ENCODE measurements at places on chromosomes 4 and X. TPM values are rescaled to one million over a fixed set of nuclear protein-coding genes. Genes with fewer than 3 reads are reported as not detected.

The GYPB gene
- total RNA-seq: not detected

The PDCL2 gene
- not detected for total RNA-seq

The LIMCH1 gene
- 40.7 TPM for total RNA-seq

The TRPC5OS gene
- total RNA-seq: not detected

The GATA1 gene
- total RNA-seq: not detected

The ATP5ME gene
- total RNA-seq: 109 TPM

The ZCCHC18 gene
- total RNA-seq: 0.39 TPM

The CYP2U1 gene
- 2.9 TPM for total RNA-seq

The CENPVL2 gene
- total RNA-seq: 0.34 TPM

The CCSER1 gene
- total RNA-seq: 0.80 TPM

DNA sequence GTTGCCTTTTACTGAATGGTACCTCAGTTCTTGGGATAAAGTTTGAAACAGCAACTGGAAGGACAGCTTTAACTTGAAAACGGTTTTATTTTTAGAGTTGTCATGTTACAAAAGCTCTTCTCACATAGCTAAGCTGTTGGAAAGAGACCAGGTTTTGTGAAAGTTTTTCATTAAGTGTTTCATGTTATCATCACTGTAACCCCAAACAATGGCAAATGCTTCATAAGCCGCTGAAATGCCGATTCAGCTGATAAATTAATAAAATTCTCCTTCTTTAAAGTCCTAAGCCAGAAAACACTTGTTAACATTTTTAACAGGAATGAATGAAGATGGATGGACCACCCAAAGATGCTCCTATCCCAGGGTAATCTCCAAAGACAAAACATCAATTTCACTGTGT, 76.1 kb upstream of the IRF2 start:
- no peak for DNase-seq

GRCh38 chrX:13046141-13046855, 1.9 kb upstream of the FAM9C start:
- no peak for DNase-seq

- DNase-seq: peak; percentile 5
Observed at GRCh38 chr4:169030562-169030982, 20.5 kb upstream of the CBR4 start.

- no peak for DNase-seq
Observed at GRCh38 chr4:185071236-185071811, 53.0 kb downstream of the HELT start.

DNA sequence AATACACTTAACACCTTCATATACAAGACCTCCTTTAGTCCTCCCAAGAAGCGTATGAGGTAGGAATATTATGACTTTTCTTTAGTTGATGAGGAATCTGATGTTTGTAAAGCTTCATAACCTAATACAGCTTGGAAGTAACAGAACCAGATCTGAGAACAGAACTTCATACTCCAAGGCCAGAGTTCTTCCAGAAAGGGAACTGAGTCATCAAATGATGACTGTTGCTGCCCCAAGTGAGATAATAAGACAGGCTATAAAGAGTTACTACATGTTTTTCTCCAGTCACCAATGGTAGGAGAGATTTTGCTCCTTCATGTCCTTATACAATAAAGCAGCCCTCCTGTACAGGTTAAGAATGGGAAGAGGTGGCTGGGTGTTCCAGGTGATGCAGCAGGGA, 74.3 kb upstream of the ANXA3 start:
- DNase-seq: no peak

DNA sequence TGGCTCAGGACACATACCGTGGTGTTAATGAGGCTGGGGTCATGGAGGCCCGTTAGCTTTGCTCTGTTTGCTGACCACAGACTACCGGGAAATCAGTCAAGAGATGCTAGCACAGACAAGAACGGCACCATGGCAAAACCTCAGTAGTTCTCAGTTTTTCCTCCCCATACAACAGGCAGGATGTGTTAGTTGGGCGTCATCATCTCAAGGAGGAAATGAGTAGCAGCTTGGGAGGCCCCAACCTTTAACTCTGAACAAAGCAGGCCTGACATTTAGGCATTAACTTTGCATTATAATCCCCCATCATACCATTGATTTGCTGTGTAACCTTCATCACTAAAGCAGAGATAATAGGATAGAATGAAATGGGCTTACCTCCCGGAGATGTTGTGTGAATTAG, 714.2 kb downstream of the RPA4 start:
- DNase-seq: no peak

GRCh38 chr4:81747242-81747930, 275.7 kb upstream of the RASGEF1B start:
- peak; percentile 4 for DNase-seq

GRCh38 chrX:150983521-150984168, 510 bp downstream of the HMGB3 start:
- DNase-seq: peak; percentile 4

DNA sequence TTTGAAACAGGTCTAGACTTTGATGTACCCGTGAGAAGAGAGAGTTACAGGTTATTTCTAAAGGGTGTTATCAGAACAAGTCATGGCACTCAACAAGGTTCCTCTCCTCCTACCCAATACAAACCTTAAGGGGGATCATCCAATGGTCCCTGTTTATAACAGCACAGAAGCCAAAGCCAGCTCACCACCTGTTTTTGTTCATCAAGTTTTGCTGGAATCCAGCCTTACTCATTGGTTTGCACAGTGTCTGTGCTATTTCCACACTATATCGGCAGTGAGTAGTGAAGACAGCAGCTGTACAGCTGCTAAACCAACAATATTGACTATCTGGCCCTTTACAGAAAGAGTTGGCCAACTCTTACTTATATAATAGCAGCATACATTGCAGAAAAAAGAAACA, 262.1 kb upstream of the STS start:
- no peak for DNase-seq

DNA sequence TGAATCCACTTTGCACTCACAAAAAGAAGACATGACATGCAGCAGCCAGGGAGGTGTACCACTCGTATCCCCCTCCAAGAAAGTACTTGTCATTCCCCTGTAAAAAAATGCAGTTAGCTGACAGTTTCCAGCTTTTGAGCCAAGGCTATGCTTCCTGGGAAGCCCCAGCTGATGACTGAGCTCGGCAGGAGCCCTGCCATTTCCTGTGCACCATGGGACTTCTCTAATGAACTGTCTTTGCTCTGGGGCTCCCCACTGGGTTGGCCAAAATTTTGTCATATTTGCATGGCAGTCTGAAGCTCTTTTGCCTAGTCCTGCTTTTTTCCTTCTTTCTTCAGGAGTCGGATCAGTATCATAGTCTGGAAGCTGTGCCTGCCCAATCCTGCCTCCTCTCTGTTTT, 104.5 kb upstream of the MAOA start:
- peak; percentile 31 for DNase-seq

- DNase-seq: peak; percentile 28
Observed at GRCh38 chr4:77010841-77011354, 61.3 kb downstream of the SEPTIN11 start.

GRCh38 chr4:158850800-158851644, 82.2 kb downstream of the FNIP2 start:
- no peak for DNase-seq

- no peak for DNase-seq
Observed at GRCh38 chrX:138763761-138764160, 52.2 kb upstream of the FGF13 start.

- DNase-seq: no peak
Observed at GRCh38 chr4:25956260-25956659, 42.2 kb downstream of the SMIM20 start.

DNA sequence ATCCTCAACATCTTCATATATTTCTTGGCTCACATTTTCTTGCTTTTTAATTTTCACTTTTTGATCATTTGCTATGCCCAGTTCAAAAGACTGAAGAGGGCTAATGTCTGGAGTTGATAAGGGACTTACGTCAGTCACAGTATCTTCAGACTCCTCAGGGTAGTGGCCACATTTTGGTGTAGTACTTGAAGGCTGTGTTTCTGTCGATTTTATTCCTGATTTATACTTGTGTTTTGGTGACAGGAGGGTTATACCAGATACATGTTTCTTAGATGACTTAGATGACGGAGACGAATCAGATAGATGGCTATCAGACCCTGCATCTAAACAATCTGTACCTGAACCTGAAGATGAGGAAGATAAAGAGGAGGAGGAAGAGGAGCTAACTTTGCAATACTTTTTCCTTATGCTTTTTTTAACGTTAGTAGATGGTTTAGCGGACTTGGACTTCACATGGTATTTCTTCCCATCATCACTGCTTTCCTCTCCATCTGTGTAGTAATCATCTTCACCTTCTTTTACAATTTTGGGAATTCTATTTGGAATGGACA, 13.4 kb downstream of the CFAP97 start:
- DNase-seq: no peak

GRCh38 chrX:3191796-3192195, 150.5 kb downstream of the ARSF start:
- no peak for DNase-seq

DNA sequence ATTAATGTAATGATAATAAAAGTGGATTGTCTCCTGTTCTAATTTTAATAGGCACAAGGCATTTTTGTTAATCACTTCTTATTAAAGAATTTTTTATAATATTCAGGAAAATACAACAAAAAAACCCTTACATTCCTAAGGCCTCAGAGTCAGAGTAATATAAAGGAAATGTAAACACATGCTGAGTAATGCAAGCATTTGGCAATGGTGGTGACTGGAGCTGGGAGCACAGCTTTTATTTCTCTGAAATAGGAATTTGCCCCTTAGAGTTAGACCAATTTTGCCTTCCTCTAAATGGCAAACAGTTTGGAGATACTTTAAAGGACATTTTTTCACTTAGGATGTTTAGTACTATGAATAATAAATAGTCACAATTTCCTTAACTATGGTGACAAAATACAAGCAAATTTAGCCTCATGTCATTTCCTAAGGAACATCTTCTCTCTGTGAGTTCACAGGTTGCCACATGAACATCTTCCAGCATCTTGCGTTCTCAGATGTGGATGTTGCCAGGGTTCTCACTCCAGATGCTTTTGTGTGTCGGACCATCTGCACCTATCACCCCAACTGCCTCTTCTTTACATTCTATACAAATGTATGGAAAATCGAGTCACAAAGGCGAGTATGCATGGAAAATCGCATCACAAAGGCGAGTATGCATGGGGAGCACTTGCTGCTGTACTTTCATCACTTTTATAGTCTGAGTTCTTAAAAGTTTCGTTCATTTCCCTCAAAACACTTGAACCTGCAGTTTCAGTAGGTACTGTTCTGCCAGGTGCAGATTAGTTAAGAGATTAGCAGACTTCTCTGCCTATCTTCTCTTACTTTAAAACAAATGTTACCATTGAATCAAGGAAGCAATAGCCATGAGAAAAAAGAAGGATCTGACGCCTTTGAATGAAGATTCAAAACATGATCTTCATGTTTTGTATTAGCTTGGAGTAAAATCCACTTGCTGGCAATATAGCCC, 15.9 kb upstream of the F11 start:
- DNase-seq: no peak

DNA sequence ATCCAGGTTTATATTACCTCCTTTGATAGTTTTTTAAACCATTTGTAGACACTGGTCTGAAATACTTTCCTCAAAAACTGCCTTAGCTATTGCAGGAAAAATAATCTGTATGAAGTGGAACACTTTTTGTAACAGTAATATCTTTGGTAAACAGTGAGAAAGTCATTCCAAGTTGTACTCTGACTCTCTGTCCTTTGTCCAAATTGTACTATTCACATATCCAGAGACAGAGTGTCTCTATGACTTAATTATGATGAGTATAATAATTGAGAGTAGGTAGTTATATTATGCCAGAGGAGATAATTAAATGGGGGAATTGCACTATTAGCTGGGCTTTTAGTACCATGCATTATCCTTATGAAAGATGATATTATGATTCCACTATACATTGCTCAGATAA, 112.6 kb upstream of the LCORL start:
- DNase-seq: no peak

GRCh38 chrX:16511796-16512776, 137.9 kb upstream of the S100G start:
- DNase-seq: no peak

GRCh38 chr4:89519771-89520320, 212.2 kb upstream of the GPRIN3 start:
- no peak for DNase-seq

DNA sequence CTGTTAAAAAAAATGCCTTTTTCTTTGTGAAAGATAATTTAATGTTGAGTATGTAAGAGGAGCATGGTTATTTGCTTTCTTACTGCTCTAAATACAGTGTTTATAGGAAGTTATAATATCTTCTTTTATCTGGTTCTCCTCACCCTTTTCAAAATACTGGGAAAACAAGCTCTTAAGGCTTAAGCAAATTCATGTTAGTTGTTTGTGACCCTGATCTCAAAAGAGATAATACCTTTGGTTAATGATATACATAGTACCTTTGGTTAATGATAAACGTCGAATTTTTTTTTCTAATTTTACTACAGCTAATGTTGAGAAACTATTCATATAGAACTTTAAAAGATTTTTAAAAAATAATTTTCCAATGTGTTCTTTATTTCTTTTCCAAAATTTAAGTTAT, 180.1 kb downstream of the RAPGEF2 start:
- DNase-seq: no peak

GRCh38 chrX:150487369-150488094, 80.9 kb upstream of the MTM1 start:
- DNase-seq: no peak

DNA sequence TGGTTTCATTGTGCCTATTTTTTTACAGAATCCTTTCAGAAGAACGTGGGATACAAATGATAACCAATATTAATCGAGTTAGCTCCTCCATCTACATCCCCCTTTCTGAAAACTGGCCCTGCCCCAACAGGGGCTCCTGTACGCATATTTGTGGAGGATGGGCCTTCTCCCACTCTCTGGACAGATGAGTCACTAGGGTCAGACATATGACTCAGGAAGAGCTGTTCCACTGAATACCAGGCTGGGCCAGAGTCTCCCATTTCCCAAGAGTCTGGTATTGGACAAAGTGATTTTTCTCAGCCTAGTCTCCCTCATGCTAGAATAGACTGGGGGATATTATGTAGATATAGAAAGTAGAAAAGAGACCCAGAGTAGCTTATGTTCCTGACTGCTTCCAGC, 142.4 kb downstream of the TSPAN5 start:
- DNase-seq: peak; percentile 71

DNA sequence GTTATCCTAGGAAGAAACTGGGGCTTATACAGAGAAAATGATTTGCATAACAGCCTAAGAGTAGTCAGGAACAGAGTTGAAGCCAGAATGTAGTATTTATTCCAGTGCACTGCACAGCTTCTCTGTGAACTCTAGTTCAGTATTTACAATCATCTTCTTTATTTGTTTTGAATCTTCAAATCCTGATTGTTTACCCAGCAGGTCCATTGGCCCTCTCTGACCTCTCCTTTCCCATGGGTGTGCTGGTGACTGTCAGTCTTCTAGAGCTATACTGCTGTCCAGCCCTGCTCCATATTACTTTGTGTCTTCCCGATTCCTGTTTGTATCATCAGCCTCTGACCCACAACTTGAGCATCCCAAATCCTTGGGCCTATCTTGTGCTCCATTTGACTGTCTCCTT, 301.9 kb upstream of the HS3ST1 start:
- DNase-seq: no peak

- DNase-seq: no peak
Observed at GRCh38 chrX:80816051-80816450, 6.4 kb upstream of the BRWD3 start.

- peak; percentile 3 for DNase-seq
Observed at GRCh38 chr4:110357521-110357920, 118.4 kb upstream of the ENPEP start.

- DNase-seq: peak; percentile 32
Observed at GRCh38 chrX:132612821-132613564, 124.2 kb upstream of the MBNL3 start.

Measured in Daoy (cell line).